ENCODE measurements at places on chromosomes 5 and 9.

DNA sequence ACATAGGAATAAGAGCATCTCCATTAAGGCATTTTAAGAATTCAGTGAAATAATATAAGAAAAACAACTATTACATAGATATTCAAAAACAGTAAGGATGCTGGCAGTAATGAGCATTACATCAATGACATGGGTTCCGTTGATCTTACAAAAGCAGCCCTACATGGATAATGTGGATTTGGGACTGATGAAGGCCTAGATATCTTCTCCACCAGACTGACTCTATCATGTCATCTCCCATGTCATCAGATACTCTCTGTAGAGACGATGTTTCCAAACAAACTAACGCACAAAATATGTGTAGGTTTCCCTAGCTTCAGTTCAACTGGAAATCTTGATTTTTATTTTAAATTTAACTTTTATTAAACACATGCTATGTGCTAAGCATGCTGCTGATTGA lies 3.6 kb downstream of the LURAP1L start:
- no peak for DNase-seq

- DNase-seq, result no peak
These were observed 14.8 kb upstream of the FSTL4 start for GRCh38 chr5:133627180-133627579.

DNA sequence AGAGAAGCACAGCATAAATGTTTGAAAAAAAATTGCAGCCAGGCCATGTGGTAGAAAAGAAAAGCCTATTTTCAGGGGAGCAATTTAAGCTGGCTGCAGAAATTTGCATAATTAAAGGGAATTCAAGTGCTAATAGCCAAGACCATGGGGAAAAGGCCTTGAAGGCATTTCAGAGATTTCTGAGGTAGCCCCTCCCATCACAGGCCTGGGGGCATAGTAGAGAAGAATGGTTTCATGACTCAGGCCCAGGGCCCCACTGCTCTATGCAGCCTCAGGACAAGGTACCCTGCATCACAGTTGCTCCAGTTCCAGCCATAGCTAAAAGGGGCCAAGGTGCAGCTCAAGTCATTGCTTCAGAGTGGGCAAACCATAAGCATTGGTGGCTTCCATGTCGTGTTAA lies 1416.0 kb downstream of the EFNA5 start:
- no peak for DNase-seq

- no peak for DNase-seq
These were observed 23.5 kb downstream of the NMRK1 start for GRCh38 chr9:75064307-75065025.

DNA sequence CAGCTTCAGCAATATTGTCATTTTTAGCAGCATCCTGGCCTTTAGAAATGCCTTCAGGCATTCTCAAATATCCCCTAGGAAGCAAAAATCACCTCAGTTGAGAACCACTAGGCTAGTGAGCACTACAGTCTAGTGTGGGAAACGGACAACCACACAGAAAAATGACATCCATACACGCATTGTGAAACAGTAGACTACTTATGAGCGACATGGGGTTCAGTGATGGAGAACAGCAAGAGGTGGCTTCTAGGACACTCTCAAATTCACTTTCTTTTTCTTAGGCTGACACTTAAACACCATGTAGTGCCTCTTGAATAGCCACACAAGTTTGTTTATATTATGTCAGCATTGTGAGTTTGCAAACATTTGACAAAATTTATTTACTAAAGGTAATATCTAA lies 203.0 kb downstream of the KDM4C start:
- no peak for DNase-seq

DNA sequence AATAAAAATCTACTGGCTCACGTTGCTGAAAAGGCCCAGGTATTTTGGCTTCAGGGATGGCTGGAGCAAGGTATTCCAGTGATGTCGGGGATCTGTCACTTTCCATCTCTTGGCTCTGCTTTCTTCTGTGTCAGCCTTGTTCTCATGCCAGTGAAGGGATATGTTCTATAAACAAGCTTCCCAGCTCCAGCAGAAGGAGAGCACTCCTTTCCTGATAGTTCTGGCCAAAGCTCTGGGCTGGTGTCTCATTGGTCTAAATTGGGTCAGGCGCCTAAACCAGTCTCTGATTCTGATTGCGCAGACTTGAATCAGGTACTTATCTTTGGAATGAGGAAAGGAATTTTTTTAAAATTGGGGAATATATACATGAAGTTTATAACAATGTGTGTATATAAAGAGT lies 5.1 kb downstream of the SNX30 start:
- no peak for DNase-seq

GRCh38 chr5:129241755-129242154 lies 147.2 kb downstream of the ISOC1 start:
- DNase-seq, result no peak

GRCh38 chr5:126941403-126941802 lies 89.0 kb downstream of the MARCHF3 start:
- DNase-seq, result no peak

GRCh38 chr5:533955-534742 lies 9.9 kb upstream of the SLC9A3 start:
- no peak for DNase-seq

DNA sequence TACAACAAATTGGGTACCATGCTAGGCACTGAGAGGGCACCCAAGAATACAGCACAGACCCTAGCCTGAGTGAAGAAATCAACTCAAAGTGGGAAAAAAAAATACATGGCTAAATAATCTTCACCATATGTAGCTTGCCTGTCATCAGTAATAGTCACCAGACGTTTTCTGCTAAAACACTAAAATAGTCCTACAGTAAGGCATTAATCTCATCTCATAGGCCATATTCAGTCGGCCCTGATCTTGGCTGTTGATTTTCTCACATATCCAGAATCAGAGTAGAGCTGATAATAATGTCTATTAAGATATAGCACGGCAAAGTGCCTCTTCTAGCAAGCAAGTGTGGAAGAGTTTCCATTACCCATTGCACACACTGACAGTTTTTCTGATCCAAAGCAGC lies 322.1 kb upstream of the SLC30A5 start:
- no peak for DNase-seq

- DNase-seq, result no peak
These were observed 332.3 kb downstream of the BRINP1 start for GRCh38 chr9:119036969-119037368.

DNA sequence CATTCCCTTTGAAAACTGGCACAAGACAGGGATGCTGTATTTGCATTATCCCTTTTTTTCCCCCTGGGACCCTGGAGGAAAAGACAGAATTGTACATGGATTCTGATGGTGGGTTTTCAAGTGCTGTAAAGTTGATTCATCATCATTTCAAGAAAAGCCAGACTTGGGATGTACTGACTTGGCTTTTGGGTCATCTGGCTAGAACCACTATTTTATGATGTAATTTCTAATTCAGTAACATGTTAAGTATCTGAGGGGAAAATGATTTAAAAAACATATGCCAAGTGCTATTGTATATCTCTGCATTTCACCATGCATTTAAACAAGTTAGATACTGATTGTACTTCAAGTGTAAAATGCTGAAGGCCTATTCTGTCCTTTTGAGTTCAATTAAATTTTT lies 15.2 kb upstream of the MAP3K1 start:
- no peak for DNase-seq

DNA sequence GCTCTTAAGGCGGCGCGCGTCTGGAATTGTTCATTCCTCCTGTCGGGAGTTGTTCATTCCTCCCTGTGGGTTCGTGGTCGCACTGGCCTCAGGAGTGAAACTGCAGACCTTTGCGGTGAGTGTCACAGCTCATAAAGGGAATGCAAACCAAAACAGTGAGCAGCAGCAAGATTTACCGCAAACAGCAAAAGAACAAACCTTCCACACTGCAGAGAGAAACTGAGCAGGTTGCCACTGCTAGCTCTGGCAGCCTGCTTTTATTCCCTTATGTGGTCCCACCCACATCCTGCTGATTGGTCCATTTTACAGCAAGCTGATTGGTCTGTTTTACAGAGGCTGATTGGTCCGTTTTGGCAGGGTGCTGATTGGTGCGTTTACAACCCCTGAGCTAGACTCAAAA lies 1365.3 kb upstream of the WWC1 start:
- DNase-seq, result no peak

DNA sequence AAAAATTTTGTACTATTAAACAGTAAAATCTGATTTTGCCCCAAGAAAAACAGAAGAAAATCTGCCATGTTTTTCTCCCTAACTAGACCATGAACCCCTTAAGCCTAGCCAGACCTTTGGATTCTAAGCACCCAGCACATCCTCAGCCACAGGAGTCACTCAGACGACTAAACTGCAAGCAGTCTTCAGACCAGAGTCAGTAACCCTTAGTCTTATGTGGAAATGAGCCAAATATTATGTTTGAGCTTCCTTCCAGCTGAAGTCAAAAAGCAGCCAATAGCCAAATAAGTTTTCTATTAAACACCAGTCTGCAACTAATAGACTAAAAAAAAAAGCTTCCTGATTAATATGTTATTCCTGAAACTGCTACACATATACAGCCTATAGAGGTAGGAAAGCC lies 47.4 kb downstream of the GOLPH3 start:
- DNase-seq, result no peak

GRCh38 chr5:78530342-78531096 lies 118.1 kb downstream of the LHFPL2 start:
- no peak for DNase-seq

GRCh38 chr9:93231716-93232115 lies 47.8 kb downstream of the WNK2 start:
- no peak for DNase-seq

GRCh38 chr5:42655982-42656650 lies 100.5 kb upstream of the CCDC152 start:
- no peak for DNase-seq

GRCh38 chr5:134647750-134648424 lies 698 bp upstream of the SEC24A start:
- DNase-seq, result peak; percentile 71

GRCh38 chr5:132961887-132962286 lies 1.5 kb downstream of the AFF4 start:
- DNase-seq, result no peak

DNA sequence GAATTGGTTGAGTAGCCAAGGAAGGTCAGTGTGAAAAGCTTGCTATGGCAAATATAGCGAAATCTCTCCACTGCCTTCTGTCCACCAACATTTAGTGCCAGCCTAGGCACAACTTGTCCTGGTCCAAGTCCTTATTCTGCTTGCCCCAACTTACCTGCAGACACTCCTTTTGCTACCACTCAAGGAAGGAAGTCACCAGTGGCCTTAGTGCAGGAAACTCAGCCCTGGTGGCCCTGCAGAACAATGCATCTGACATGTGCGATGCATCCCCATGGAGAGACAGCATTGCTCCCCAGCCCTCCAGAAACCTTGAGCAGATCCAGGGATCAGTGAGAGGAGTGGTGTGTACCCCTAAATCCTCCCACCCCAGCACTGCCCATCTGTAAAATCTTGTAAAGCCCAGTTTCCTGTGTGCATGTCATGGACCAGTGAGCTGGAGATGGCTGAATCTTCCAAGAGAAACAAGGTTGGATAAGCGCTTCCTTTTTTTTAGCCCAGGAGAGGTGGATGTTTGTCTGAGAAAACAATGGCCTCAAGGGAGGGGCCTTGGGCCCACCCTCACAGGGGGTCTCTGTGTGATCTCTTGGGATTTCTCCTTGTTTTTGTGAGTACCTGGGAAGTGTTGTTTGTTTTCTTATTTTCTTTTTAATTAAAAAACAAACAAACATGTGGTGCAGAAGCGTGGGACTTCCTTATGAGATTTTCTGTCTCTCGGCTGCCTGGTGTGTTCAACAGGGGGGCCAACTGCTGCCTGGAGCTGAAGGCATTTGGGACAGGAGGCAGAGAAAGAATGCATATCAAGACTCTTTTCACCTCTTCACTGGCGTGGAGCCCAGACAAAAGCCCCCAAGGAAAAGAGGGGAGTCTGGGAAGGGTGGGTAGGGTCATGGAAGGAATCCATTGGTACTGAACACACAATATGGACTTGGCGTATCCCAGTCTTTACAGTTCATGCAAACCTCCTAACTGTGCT lies 3.6 kb downstream of the FOXI1 start:
- no peak for DNase-seq

GRCh38 chr9:82466616-82467260 lies 478.2 kb downstream of the SPATA31D1 start:
- no peak for DNase-seq

- DNase-seq, result no peak
These were observed 370.8 kb upstream of the PTGER4 start for GRCh38 chr5:40308867-40309266.

GRCh38 chr9:13991395-13991794 lies 322.5 kb downstream of the NFIB start:
- DNase-seq, result no peak

GRCh38 chr9:489198-490197 lies 274.8 kb downstream of the DOCK8 start:
- no peak for DNase-seq

DNA sequence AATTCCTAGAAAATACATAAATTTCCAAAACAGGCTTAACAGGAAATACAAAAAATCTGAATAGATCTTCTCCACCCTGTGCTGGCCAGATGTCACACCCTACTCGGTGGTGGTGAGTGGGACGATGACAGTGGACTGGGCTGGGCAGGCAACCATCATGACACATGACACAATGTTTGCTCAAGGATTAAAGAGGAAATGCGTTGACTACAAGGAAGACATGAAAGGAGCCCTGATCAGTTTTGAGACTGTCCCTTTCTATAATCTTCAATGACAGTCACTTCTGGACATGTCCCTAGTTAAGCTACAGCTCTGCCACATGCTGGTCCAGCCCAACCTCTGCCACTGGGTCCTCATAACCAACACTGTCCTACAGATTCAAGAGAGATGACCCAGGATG lies 99.8 kb downstream of the ZDHHC21 start:
- no peak for DNase-seq

DNA sequence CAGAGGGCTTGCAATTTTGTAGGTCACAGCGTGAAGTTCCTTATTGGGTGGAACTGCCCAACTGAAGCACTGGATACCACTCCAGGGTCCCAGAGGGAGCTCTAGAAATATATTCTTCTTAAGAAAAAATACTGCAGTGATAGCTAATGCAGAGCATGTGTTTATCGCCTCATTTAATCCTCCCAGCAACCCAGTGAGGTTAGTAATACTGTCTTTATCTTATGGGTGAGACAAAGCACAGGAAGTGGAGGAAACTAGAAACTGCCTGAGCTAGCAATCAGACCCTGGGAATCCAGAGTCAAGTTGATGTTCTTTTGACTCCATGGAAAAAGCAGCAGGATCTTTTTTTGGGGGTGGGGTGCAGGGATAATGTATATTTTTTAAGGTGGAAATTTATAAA lies 153.3 kb downstream of the PJA2 start:
- no peak for DNase-seq
